IPS-NIHi11 (cell line): ENCODE measurements at places on chromosomes 7 and 10.

GRCh38 chr7:71345117-71345884 lies 213.4 kb downstream of the GALNT17 start:
- DNase-seq, result no peak

GRCh38 chr10:124289851-124290795 lies 128.6 kb downstream of the OAT start:
- no peak for DNase-seq

DNA sequence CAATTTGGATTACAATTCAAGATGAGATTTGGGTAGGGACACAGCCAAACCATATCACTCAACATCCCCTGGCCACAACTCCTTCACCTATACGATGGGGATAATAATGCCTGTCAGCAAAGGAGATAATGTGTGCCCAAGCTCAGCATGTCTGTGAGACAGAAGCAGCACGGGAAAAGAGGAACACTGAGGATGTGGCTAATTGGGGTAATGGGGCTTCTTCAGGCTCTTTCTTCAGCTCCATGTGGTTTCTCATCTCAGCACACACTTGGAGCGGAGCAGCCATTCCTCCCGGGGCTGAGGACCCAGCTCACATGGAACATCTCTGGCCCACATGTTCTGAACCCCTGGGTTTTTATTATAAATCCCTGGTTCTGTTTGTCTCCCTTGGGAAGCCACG lies 136.0 kb upstream of the NAMPT start:
- no peak for DNase-seq

- DNase-seq, result no peak
Observed at GRCh38 chr7:133510326-133511055, 257.6 kb downstream of the EXOC4 start.

GRCh38 chr7:4834601-4835397 lies 27.0 kb downstream of the PAPOLB start:
- no peak for DNase-seq

GRCh38 chr10:20073167-20073566 lies 256.9 kb downstream of the PLXDC2 start:
- no peak for DNase-seq

- DNase-seq, result no peak
Observed at GRCh38 chr7:75881436-75882095, 2.7 kb downstream of the RHBDD2 start.

DNA sequence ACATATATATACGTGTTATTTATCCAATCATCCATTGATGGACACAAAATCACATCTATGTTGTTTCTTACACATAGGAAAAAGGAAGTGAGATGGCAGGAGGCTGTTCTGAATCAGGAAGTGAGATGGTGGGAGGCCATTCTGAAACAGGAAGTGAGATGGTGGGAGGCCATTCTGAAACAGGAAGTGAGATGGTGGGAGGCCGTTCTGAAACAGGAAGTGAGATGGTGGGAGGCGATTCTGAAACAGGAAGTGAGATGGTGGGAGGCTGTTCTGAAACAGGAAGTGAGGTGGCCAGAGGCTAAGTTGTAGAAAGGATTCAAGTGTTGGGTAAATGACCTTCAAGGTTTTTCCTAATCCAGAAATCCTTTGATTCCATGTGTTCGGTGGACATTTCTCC lies 921.5 kb downstream of the TYW1 start:
- DNase-seq, result no peak

GRCh38 chr7:127514499-127514898 lies 70.9 kb downstream of the GCC1 start:
- DNase-seq, result peak; percentile 45

GRCh38 chr10:18743926-18744325 lies 84.7 kb downstream of the ARL5B start:
- DNase-seq, result no peak

DNA sequence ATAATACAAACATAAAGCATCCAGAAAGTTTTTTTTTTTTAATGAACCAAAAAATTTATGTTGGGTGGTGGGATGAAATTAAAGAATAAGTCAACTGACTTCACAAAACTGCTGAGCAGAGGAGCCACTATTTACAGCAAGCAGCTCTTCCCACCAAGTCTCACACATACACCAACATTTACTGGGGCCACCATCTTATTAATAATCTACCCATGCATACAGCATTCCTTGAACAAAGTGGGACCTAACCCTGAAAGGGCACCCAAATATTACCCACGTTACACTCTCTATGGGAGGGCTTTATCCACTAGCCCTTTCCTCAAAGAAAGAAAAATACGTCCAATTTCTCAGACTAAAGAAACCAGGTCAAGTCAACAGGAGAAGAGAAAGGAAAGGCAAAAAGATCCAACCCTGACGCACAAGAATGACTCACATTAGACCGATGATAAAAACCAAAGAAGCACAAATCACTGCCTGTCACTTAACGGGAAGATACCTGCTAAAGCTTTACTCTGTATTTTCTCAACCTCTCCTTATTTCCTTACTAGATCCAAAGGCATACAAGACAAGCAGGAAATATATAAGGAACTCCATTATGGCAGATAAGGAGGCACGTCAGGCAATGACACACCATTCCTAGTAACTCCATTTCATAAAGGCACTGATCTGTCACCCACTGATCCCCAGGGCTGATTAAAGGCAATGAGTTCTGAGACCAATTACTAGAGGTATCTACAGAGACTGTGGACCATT lies 141.8 kb upstream of the ASAH2 start:
- DNase-seq, result no peak

- DNase-seq, result no peak
Observed at GRCh38 chr7:93817526-93817925, 73.0 kb downstream of the TFPI2 start.

- no peak for DNase-seq
Observed at GRCh38 chr7:149334930-149335329, 72.9 kb downstream of the ZNF783 start.

DNA sequence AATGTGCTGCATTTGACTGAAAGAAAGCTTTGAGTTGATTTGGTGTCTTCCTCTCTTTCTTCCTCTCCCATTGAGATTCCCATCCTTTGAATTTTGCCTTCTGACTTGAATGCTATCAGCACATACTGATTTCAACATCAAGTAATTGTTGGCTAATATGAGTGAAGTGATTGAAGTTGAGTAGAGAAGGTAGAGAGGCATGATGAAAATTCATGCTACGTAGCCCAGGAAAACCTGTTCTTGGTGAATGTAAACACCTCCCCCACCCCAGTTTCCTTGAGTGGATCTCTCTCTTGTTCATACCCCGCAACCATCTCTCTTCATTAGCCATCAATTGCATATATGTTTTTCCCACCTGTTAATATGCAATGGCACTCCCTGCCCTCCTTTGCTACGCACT lies 193.3 kb downstream of the FRMD4A start:
- DNase-seq, result no peak

DNA sequence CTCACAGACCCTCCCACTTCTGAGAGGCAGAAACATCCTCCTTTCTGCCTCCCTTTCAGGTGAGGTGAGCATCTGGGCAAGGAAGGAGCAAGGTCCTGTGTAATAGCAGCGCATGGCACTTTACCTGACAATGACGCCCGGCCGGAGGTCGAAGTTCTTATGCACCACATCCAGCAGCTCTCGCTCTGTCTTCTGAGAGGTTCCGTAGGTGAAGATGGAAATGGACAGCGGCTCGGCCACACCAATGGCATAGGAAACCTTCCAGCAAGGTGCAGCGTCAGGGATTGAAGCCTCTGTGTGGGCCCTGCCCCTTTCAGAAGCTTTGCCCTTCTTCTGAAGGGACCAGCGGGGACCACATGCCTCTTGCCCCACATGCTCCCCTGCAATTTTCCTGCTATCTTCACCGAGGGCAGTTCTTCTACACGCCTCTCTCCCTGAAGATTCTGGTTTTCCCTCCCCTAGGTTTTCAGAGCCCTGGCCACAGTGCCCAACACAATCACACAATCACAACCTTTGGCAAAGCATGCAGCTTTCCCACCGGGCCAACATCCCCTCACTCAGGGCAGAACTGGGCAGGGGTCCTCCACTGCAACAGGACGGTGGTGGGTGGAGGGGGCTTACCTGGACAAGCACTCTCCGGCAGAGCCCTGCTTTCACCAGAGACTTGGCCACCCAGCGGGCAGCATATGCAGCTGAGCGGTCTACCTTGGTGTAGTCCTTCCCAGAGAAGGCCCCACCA lies 14.9 kb downstream of the MAT1A start:
- no peak for DNase-seq

DNA sequence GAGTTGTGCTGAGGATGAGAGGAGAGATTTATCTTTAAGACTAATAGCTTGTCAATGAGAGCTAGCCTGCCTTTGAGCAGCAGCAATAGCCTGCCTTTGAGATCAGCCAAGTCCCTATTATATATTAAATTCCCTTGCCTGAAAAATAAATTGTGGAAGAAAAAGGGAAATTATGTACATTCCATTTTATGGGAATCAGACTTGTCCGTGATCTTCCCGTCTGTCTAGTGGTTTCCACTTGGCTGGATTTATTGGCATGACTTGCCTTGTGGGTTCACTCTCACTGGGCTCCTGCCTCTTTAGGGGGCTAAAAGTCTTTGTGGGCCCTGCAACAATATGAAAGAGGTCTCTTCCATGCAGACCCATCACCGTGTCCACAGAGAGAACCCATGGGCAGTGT lies 171.7 kb upstream of the FRMD4A start:
- DNase-seq, result no peak

- no peak for DNase-seq
Observed at GRCh38 chr7:83324596-83324995, 161.9 kb upstream of the PCLO start.

DNA sequence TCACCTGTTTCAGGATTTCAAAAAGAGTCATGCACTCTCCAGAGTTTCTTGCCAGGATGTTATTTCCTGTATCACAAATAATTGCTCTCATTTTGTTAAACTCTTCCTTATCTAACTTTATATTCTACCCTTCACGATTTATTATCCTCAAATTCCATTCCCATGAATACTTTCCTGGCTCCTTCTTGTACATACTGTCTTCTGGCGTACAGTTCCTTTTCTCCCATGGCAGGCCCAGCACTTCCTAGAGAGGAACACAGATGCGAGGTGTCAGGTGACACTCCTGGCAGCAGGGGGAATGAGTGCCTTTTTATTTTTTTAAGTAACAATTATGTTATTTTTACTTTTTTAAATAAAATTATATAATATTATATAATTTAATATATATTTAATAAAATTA lies 411.9 kb downstream of the TFEC start:
- no peak for DNase-seq

DNA sequence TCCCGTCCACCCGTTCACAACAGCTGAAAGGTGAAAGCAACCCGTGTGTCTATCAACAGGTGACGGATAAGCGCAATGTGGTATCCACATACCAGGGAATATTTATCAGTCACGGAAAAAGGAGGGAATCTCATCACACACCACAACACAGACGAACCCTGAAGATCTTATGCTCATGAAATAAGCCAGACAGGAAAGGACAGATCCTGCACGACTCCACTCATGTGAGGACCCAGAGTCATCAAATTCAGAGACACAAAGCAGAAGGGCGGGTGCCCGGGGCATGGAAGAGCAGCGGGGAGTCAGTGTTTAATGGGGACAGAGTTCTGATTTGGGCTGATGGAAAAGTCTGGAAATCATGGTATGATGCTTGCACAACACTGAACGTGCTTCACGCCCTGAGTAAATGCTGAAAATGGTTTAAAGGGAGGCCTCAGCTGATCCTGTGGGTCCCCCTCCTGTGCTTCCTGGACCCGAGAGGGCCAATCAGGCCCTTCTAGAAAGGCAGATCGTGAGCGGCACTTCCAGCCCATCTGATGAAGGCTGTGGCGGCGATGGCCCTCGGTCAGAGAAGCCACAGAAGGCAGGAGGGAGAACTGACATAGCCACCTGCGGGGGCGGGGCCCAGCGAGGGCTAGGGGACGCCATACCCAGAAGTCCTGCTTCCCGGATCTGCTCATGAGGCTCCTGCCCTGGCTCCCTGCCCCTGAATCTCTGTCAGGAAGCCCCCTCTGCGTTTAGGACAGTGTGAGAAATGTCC lies 19.1 kb downstream of the WDR86 start:
- no peak for DNase-seq

DNA sequence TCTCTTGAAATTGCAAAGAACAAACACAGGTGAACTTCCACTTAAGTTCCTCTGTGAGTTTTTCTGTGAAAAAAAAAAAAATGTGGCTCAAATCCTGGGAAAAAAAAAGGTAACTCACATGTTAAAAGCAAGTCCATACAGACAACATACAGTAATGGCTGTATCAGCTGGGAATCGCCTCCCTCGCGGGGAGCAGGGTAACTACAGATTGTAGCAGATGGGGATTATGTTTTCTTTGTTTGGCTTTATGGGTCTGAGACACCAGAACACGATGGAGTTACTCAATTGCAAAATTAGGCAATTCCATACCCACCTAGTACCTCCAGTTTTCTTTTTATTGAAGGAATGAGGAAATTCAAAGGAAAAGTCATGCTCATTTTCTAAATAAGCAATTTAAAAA lies 42.3 kb downstream of the FEZF1 start:
- DNase-seq, result no peak

GRCh38 chr7:36474283-36475010 lies 84.8 kb downstream of the ANLN start:
- DNase-seq, result no peak

DNA sequence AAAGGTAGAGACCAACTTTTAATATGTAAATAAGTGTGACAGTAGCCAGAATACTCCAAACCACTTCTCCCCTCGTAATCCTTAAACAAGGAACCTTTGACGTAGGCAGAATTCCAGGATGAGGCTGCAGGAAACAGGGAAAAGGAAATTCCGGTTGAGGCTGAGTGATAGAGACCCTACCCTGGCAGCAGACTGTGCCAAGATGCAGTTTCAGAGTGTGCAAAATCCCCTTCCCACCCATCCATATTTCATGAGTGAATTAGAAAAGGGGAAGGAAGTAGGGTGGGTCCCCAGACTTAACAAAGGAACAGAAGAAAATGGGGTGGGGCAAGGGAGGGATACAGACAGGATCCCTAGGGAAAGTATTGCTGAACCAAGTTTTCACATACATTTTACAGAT lies 143.0 kb downstream of the RAPGEF5 start:
- no peak for DNase-seq

DNA sequence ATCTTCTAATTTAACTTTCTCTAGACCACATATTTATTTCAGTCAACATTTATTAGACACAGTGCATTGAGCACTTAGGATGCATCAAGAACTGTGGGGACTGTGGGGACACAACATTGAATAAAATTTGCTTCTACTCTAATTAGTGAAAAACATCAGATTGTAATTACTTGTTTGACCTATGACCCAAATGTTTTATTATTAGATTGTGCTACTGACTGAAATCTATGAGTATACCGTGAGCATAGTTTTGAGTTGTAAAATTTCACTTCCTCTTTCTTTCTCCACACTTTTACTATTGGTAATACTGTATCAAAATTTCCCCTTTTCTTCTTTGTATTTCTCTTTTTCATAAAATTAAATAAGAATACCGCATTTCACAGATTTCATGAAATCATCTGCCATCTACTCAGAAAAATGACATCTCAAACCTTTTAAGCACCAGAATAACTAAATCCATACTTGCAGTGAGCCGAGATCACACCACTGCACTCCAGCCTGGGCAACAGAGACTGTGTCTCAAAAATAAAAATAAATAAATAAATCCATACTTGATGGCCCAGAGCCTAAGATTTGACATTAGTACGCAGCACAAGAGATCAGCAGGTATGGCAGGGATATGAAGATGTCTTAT lies 25.4 kb upstream of the INPP5F start:
- no peak for DNase-seq
